ENCODE measurements at places on chromosomes 7 and 10.

DNA sequence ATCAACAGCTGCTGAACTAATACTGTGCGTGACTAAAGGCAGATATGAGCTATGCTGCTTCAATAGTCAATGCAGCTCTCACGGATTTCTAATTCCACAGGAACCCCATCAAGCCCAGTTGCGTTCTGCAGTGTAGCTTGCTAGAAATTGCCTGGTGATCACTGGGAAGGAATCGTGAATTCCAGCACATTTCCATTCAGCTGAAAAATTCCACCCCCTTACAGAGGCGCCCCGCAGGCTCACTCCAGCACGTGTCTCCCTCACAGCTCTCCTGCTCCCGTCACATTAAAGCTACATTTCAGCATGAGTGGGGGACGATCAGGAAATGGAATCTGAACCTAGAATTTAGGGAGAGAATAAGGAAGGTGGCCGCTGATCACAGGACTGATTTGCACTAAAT is 534.8 kb downstream of the TCERG1L start:
- no peak for DNase-seq

- DNase-seq = no peak
These were observed 51.7 kb downstream of the HSPA12A start for GRCh38 chr10:116690356-116691322.

- no peak for DNase-seq
These were observed 116.4 kb downstream of the TSPAN12 start for GRCh38 chr7:120741371-120742042.

- no peak for DNase-seq
These were observed 901.4 kb downstream of the PCDH15 start for GRCh38 chr10:53899463-53900160.

DNA sequence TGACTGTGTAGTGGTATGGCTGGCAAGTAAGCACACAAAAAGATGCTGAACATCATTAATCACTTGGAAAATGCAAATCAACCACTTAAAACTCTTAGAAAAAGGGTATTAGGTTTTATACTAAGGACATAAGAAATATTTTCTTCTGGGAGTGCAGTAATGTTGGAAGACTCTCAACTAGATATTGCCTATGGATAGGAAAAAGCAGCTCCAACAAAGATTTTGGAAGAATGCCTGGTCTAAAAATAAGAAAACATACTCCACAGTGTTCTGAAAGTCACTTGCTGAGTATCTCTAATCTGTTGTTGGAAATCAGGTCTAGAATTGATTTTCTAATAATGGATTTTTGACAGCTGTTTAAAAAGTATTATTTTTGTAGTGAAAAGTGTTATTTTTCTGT is 50.8 kb upstream of the PHYHIPL start:
- no peak for DNase-seq

DNA sequence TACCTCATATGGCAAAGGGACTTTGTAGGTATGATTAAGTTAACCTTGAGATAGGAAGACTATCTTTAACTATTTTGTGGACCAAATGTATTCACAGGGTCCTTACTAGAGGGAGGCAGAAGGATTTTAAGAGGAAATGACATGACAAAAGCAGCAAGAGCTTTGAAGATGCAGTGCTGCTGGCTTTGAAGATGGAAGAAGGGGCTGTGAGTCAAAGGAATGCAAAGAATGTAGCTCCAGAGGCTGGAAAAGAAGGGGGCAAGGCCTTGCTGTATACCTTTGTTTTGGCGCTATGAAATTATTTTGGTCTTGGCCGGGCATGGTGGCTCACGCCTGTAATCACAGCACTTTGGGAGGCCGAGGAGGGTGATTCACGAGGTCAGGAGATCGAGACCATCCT is 3.2 kb upstream of the NRBF2 start:
- DNase-seq = no peak

GRCh38 chr10:51079331-51079730 is 5.0 kb downstream of the PRKG1 start:
- no peak for DNase-seq

GRCh38 chr10:110368556-110368955 is 63.8 kb upstream of the SMNDC1 start:
- DNase-seq = no peak

DNA sequence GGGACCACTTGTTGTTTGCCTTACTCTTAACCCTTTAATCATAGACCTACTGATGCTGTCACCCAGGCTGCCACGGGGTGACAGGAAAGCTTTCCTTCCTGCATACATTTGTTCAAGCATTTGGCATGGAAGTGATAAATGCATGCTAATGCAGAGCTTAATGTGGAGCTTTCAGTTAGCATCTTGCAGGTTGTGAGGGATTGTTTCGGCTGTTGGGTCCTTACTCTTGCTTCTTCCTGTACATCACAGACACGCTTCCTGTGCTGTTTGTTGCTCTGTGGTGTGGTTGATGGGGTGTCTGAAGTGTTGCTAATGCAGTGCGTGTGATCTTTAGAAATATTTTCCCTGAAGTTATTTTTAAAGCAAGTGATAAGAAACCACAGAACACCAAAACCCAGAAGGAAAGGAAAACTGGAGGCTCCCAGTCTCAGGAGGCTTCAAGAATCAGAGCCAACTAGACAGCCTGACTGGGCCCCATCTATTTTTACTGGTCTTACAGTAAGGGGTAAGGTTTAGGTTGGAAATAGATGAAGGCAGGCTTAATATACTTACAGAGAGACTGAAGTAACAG is 143.1 kb downstream of the CHN2 start:
- no peak for DNase-seq

- no peak for DNase-seq
These were observed 52.6 kb upstream of the ZNF32 start for GRCh38 chr10:43701295-43701694.

GRCh38 chr10:31677195-31678138 is 251.2 kb downstream of the ARHGAP12 start:
- DNase-seq = no peak

DNA sequence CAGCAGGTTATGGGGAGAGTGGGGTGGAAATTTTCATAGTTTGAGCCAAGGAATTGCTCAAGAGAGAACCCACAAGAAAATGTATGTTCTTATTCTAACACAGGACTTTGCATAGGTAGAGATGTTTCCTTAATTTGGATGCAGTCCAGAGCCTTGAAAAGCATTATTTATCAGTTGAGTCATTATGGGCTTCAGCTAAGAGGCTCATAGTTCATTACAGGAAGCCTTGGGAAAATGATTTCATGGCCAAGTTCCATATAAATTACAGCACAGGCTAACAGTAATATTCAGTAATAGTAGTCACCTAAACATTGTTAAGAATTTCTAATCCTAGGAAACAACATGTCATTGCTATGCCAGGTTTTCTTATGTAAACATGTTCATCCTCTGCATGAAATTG is 131.1 kb upstream of the PTPRZ1 start:
- DNase-seq = no peak

GRCh38 chr7:91357901-91358300 is 93.7 kb downstream of the FZD1 start:
- no peak for DNase-seq

DNA sequence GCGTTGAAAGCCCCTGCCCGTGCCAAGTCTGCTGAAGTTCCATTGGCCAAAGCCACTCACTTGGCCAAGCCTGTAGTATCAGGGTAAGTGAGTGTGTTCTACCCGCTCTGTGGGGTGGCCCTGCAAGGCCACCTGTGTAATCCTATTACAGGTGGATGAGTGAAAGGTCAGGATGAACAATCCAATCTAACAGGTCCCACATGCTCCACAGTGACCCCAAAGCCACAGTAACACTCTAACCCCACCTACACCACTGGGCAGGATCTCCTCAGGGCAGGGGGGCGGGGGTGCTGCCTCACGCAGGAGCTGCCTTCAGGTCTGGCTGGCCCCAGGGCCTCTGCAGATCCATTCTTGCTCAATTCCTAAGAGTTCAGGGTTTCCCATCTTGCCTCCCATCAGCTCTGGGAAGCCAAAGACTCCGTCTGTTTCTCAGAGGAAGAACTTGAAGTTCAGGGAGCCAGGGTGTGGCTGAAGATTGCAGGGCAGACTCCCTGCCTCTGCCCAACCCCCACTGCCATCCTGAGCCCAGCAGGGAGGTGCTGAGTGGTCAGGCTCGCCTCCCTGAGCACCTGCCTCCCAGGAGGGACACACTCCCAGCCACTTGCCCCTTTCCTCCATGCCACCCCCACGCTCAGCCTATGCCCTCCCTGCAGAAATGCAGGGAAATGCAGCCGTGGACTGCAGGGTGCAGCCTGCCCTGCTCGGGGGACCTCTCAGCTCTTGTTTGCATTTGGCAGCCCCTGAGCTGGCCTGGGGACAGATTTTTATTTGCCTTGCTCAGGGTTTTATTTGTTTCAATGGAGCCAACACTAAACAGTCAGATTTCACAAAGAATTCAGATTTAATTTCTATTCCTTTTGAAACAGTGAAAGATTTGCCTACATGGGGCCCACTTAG is 9.8 kb upstream of the COMTD1 start:
- no peak for DNase-seq

GRCh38 chr7:105796365-105796764 is 80.0 kb downstream of the ATXN7L1 start:
- no peak for DNase-seq

GRCh38 chr7:127114742-127115265 is 137.9 kb downstream of the GRM8 start:
- no peak for DNase-seq

- no peak for DNase-seq
These were observed 18.4 kb downstream of the TRIM24 start for GRCh38 chr7:138478499-138478908.

GRCh38 chr7:143327903-143328302 is 12.0 kb downstream of the CLCN1 start:
- DNase-seq = no peak

- DNase-seq = no peak
These were observed 8.4 kb downstream of the LAMB1 start for GRCh38 chr7:107994421-107995030.

DNA sequence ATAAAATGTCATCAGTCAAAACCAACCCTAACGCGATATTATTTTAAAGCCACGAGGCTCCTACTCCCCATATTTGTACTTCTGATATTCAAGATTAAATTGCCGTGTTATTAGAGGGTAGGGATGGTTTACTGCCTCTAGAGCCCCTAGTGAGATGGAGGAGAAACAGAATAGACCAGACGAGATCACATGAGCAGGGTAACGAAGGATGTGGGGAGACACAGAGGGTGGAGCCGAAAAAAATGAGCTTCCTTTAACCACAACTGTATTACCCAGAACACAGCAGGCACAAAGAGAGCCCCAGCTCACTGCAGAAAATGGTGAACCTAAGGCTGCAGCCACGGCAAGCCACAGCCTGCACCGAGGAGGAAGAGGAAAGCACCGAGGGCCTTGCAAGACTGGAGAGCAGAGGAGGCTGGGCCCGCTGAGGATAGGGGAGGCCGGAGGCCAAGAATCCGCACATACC is 14.3 kb downstream of the ZC3HAV1 start:
- no peak for DNase-seq

GRCh38 chr10:67969875-67970274 is 85.4 kb downstream of the SIRT1 start:
- no peak for DNase-seq

DNA sequence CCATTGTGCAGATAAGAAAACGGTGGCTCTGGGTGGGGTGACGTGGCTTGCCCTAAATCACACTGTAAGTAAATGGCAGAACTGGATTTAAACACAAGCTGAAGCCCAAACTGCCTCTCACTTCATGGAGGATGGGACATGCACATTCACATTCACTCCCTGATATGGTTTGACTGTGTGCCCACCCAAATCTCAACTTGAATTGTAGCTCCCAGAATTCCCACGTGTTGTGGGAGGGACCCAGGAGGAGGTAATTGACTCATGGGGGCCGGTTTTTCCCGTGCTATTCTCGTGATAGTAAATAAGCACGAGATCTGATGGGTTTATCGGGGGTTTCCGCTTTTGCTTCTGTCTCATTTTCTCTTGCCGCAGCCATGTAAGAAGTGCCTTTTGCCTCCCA is 32.4 kb downstream of the CHST15 start:
- no peak for DNase-seq

GRCh38 chr10:96390460-96390864 is 31.7 kb upstream of the OPALIN start:
- DNase-seq = no peak

GRCh38 chr10:113600569-113600968 is 47.7 kb downstream of the HABP2 start:
- DNase-seq = no peak

GRCh38 chr10:78175444-78176015 is 141.9 kb downstream of the RPS24 start:
- DNase-seq = no peak

GRCh38 chr7:156725936-156726335 is 85.4 kb downstream of the RNF32 start:
- no peak for DNase-seq

GRCh38 chr10:70007116-70007820 is 45.4 kb upstream of the MACROH2A2 start:
- no peak for DNase-seq

GRCh38 chr7:47991270-47991669 is 11.9 kb upstream of the HUS1 start:
- no peak for DNase-seq

- no peak for DNase-seq
These were observed 297.6 kb downstream of the LHFPL3 start for GRCh38 chr7:104625956-104626355.

DNA sequence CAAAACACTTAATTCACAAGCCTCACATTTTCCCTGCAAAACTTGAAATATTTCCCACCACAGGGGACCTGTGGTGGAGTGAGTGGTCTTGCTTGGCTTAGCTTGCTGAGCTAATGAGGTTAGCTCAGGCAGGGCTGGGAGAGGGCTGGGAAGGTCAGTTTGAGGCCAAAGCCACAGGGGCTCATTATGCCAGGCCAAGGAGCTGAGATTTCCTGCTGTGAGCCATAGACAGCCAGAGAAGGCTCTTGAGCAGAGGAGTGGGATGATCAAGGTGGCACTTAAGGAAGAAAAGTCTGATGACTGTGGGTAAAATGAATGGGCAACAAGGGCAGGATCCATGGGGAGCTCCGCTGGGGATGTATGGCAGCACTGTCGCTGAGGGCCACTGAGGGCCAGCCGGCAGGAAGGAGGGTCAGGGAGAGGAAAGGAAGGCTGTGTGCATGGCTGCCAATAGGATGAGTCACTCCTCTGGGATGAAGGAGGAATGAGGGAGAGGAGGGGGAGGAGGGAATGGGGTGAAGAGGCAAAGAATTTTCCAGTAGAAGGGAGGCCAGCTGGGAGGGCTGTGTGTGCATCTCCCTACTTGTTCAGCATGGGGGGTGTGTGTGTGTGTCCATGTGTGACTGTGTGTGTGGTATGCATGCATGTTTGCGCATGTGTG is 18.7 kb upstream of the ZNF488 start:
- no peak for DNase-seq

GRCh38 chr10:102119417-102120141 is 589 bp downstream of the LDB1 start:
- peak; percentile 24 for DNase-seq

GRCh38 chr10:119479532-119479931 is 63.0 kb downstream of the RGS10 start:
- DNase-seq = no peak

Measured in NCI-H1436 treated with DMSO at 0.1 percent for 48 hours (cell line).